CMK (cell line): ENCODE measurements at places on chromosomes 1 and 21.

DNA sequence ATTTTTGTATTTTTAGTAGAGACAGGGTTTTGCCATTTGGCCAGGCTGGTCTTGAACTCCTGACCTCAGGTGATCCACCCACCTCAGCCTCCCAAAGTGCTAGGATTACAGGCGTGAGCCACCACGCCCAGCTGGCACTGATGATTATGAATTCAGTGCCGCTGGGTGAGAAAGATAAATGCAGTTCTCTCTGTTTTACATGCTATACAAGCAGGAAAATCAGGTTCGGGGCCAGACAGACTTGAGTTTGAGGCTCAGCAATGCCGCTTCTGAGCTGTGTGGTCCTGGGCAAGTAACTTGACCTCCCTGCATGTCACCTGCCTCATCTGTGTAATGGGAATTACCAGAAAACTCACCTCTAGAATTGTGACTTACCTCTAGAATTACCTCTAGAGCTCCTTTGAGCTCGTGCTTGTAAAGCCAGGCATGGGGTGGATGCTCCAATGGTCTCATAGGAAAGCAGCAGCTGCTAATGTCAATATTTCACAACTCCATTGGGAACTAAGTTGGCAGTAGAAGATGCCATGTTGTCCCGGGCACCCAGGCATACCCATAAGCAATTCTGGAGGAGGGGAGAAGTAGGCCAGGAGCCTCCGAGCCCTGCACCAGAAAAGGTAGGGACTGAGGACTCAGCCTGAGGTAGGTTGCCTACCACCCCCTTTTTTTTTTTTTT, 119.8 kb upstream of the SLC25A33 start:
- DNase-seq: no peak

DNA sequence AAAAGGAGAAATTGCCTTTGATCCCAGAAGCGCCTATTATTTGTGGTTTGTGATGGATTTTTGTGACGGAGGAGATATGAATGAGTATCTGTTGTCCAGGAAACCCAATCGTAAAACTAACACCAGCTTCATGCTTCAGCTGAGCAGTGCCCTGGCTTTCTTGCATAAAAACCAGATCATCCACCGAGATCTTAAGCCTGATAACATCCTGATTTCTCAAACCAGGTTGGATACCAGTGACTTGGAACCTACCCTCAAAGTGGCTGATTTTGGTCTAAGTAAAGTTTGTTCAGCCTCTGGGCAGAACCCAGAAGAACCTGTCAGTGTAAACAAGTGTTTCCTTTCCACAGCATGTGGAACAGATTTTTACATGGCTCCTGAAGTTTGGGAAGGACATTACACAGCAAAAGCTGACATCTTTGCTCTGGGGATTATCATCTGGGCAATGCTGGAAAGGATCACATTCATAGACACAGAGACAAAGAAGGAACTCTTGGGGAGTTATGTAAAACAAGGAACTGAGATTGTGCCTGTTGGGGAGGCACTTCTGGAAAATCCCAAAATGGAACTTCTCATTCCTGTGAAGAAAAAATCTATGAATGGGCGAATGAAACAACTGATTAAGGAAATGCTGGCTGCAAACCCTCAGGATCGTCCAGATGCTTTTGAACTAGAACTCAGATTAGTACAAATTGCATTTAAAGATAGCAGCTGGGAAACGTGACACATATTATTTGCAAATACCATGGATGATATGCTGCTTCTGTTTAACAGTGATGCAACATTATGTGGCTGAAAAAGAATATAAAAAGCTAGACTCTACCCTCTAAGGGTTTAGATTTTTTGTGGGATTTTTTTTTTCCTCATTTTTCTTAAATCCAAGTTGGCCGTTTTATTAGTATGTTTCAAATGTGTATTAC, 10.5 kb downstream of the PDIK1L start:
- no peak for DNase-seq

- no peak for DNase-seq
Measured at GRCh38 chr1:30609336-30609998, 113.9 kb downstream of the MATN1 start.

DNA sequence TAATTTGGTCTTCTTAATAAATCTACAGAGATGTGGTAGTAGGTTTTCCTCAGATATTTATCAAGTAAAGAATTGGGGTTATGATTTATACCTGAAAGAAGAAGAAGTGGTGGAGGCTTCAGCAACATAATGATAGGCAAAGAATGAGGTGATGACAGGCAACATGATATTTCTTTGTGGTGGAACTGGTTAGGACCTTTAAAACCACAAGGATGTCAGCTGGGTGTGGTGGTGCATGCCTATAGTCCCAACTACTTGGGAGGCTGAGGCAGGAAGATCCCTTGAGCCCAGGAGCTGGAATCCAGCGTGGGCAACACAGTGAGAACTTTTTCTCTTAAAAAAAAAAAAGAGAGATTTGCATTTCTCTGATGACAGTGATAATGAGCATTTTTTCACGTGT, 34.1 kb upstream of the COL11A1 start:
- no peak for DNase-seq

DNA sequence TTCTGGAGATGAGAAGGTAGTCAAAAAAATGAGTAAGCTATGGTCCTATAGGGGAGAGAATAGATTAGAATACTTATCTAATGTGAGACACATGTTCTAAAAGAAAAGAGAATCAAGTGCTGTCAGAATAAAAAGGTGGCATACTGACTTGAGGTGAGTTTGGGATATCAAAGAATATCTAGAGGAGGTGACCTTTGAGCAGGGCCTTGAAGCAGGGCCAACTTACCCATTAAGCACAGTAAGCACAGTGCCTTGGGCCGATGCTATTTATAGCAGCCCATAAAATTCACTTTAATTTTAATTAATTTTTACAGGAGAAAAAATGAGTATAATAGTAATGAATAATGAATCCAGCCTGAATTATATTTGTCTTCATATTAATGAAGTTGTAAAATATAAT, 92.2 kb downstream of the XPR1 start:
- DNase-seq: no peak

GRCh38 chr1:221868593-221869303, 126.9 kb upstream of the DUSP10 start:
- no peak for DNase-seq

GRCh38 chr1:158310623-158311022, 20.7 kb downstream of the CD1B start:
- DNase-seq: no peak

DNA sequence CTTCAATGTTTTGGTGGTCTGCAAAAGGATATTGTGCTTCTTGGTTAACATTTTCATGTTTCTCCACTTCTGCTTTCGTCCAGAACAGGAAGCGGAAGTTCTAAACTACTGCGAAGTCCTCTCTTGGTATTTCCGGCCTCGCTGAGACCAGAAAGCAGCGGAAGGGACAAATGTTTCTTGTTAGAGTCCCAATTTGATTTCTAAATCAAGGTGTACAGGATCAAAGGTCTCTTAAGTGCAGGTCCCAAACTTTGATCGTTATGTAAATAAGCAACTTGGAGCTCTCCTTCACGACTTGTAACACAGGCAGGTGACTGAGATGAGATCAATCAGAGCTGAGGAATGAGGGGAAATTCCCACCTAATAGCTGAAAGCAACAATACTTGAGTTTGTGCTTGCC, 40.1 kb upstream of the HMCN1 start:
- DNase-seq: no peak

GRCh38 chr1:156549831-156550230, 22.5 kb downstream of the IQGAP3 start:
- no peak for DNase-seq

- DNase-seq: no peak
Measured at GRCh38 chr1:246591504-246591903, 25.2 kb downstream of the CNST start.

- no peak for DNase-seq
Measured at GRCh38 chr1:93399781-93400180, 48.1 kb upstream of the FNBP1L start.

GRCh38 chr1:39988618-39989343, 33.8 kb downstream of the MFSD2A start:
- DNase-seq: no peak

GRCh38 chr1:192493584-192493983, 82.0 kb upstream of the RGS1 start:
- DNase-seq: no peak

DNA sequence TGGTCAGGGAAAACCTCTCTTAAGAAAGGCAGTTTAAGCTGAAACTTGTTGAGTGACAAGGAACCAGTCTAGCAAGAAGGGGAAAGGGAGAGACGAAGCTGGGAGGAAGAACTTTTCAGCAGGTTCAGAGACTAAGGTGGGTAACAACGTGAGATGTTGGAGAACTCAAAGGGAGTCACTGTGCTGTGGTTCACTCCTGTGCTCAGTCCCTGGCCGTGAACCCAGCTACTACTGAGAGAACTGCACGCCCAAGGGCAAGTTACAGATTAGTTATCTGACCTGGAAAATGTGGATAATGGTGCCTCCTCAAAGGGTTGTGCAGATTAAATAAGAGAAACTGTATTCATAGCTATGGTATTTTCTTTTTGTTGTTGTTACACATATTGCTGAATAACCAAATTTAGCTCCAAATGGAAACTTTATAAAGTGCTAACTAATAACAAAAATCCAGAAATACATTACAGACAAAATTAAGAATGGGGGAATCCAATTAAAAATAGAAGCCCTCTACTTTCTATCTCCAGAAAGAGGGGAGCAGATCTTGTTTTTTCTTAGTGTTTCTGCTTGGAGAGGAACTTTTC, 2.9 kb downstream of the ZBTB40 start:
- no peak for DNase-seq

DNA sequence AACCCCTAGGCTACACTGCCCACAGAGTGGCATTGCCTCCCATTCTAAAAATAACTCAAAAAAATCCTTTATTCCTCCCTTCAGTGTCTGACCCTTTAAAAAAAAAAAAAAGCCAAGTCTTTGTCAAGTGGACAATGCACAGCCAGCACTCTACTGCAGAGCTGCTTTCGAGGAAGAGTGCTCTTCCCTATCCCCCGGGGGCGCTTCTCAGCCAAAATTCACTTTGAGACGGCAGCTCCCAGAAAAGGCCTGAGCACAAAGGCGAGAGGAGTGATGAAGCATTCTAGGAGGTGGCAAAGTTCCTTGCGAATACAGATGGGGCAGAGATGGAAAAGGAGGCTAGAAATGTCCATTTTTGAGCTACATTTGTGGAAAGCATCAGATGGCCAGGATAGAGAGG, 23.3 kb downstream of the EPHA10 start:
- no peak for DNase-seq

- DNase-seq: no peak
Measured at GRCh38 chr1:219099307-219099706, 74.4 kb upstream of the LYPLAL1 start.
